Right atrium auricular region (tissue), 2 donors: ENCODE measurements at places on chromosomes 7 and 10. TPM values are rescaled to one million over a fixed set of nuclear protein-coding genes. Genes with fewer than 3 reads are reported as not detected.
A peak's percentile ranks its signal among the peaks of the same experiment; 100 is the strongest.

GRCh38 chr10:29304264-29304994, 15.6 kb downstream of the LYZL1 start:
- H3K4me3 ChIP-seq, result no peak overlapping the region
- peaks cover 10% of the 10 kb centered on the region for H3K4me1 ChIP-seq
- peak; percentile 74 for DNase-seq
- H3K36me3 ChIP-seq, result no peaks in the 10 kb centered on the region

DNA sequence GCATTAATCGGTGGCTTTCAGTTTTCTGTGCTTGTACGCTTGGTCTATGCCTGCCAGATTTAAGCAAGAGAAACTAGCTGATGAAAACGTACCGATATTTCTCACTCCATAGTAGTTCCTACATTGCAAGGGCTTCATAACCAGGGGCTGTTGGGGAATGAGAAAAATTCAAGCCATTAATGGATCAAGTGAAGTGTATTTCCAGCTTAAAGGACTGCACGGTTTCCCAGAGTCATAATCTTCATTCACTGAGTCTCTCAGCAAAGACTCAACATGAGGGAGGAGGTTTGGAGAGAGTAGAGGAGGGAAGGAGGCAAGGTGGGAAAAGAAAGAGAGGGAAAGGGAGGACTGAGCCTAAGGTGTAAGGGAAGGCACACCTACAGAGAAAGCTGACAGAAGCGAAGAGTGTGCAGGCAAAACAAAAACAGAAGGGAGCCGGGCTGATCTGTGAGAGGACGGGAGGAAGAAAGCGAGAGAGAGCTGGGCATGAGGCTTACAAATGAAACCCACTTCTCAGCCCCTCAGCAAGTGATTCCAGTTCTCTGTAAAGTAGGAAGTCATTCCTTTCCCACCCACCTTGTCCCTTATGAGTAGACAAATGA, 625 bp downstream of the GIMAP2 start:
- no peaks in the 10 kb centered on the region for H3K27me3 ChIP-seq
- H3K4me3 ChIP-seq, result peak overlapping the region; percentile 49

Gene PVRIG
- 0.43 TPM for total RNA-seq

Gene ERV3-1
- 5.7 TPM for total RNA-seq

Gene NRAP
- total RNA-seq, result 229 TPM

Gene OR2A42
- 0.39 TPM for total RNA-seq

Gene ANXA8
- total RNA-seq, result 10.3 TPM

DNA sequence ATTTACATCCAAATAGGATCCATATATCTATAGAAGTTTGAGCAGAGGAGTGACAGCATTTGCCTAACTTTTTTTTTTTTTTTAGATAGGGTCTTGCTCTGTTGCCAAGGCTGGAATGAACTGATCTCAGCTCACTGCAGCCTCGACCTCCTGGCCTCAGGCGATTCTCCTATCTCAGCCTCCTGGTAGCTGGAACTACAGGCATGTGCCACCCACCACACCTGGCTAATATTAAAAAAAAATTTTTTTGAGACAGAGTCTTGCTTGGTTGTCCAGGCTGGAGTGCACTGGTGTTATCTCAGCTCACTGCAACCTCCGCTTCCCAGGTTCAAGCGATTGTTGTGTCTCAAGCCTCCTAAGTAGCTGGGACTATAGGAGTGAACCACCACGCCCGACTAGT, 15.1 kb downstream of the PPIA start:
- no peak for DNase-seq
- no peak overlapping the region for H3K27ac ChIP-seq
- no peak overlapping the region for H3K4me3 ChIP-seq
- no peaks in the 10 kb centered on the region for H3K4me1 ChIP-seq
- no peaks in the 10 kb centered on the region for H3K36me3 ChIP-seq
- no peaks in the 10 kb centered on the region for H3K27me3 ChIP-seq

Gene SFMBT2
- 7.9 TPM for total RNA-seq

GRCh38 chr10:21402606-21403083, 122.8 kb downstream of the SKIDA1 start:
- H3K4me3 ChIP-seq, result no peak overlapping the region
- H3K27ac ChIP-seq, result no peak overlapping the region
- no peaks in the 10 kb centered on the region for H3K27me3 ChIP-seq
- no peaks in the 10 kb centered on the region for H3K36me3 ChIP-seq
- no peaks in the 10 kb centered on the region for H3K4me1 ChIP-seq

GRCh38 chr7:145599376-145599775, 517.2 kb upstream of the CNTNAP2 start:
- H3K4me1 ChIP-seq, result no peaks in the 10 kb centered on the region
- H3K27me3 ChIP-seq, result no peaks in the 10 kb centered on the region
- DNase-seq, result no peak
- H3K27ac ChIP-seq, result no peak overlapping the region
- H3K4me3 ChIP-seq, result no peak overlapping the region

Gene GNAT3
- total RNA-seq, result not detected

Gene ACHE
- 5.4 TPM for total RNA-seq

DNA sequence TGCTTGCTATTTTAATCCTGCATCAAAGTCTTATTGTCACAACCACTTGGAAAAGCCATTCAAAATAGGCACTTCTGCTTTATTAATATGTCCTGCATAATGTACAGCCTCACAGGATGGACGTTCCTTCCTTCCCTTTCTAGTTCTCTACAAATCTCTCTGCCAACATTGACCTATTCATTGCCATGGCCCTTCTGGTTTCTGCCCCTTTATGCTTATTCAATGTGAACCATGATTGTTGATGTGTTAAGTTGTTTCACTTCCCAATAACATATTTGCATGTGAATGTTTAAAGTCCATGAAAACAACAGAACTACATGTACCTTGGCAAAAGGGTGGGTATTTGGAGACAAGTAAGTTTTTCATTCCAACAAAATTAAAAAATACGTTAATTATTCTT, 45.7 kb downstream of the COL28A1 start:
- H3K27ac ChIP-seq, result no peak overlapping the region
- H3K4me1 ChIP-seq, result no peaks in the 10 kb centered on the region
- DNase-seq, result no peak

DNA sequence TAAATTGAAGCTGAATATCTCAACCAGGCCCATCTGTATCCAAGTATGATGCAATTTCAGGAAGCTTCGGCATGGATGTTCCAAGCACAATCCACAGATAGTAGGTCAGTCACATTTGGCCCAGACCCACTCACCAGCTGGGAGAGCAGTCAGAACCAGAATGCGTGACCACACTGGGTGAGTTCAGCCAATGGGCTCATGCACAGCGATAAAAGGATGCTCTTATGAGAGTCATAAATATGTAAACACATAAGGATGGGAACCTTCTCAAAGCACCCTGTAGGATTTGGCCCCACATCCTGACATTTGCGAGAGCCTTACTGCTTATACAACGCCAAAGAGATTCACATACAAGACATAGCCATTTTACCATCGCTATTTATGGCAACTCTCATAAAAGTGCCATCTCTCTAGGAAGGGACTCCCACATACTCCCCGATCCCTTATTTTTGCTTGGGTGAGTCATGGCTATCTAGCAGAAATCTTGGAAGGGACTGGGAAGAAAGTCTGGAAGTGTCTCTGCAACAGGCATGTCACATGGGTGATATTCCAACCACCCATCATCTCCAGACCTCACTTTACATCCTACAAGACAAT, 3.0 kb downstream of the AFAP1L2 start:
- no peaks in the 10 kb centered on the region for H3K27me3 ChIP-seq
- H3K27ac ChIP-seq, result peak overlapping the region; percentile 17
- DNase-seq, result peak; percentile 88
- no peaks in the 10 kb centered on the region for H3K4me1 ChIP-seq
- no peaks in the 10 kb centered on the region for H3K36me3 ChIP-seq

Gene ZNF479
- total RNA-seq, result not detected

GRCh38 chr7:23285657-23286646, 13.2 kb upstream of the MALSU1 start:
- DNase-seq, result no peak
- H3K36me3 ChIP-seq, result no peaks in the 10 kb centered on the region
- H3K27ac ChIP-seq, result no peak overlapping the region
- no peak overlapping the region for H3K4me3 ChIP-seq
- no peaks in the 10 kb centered on the region for H3K4me1 ChIP-seq

Gene PDE6C
- not detected for total RNA-seq

Gene ECHDC3
- 223 TPM for total RNA-seq

GRCh38 chr10:68861253-68861652, 33.9 kb downstream of the STOX1 start:
- DNase-seq, result no peak
- H3K36me3 ChIP-seq, result no peaks in the 10 kb centered on the region
- H3K4me3 ChIP-seq, result no peak overlapping the region
- no peak overlapping the region for H3K27ac ChIP-seq
- H3K27me3 ChIP-seq, result no peaks in the 10 kb centered on the region

DNA sequence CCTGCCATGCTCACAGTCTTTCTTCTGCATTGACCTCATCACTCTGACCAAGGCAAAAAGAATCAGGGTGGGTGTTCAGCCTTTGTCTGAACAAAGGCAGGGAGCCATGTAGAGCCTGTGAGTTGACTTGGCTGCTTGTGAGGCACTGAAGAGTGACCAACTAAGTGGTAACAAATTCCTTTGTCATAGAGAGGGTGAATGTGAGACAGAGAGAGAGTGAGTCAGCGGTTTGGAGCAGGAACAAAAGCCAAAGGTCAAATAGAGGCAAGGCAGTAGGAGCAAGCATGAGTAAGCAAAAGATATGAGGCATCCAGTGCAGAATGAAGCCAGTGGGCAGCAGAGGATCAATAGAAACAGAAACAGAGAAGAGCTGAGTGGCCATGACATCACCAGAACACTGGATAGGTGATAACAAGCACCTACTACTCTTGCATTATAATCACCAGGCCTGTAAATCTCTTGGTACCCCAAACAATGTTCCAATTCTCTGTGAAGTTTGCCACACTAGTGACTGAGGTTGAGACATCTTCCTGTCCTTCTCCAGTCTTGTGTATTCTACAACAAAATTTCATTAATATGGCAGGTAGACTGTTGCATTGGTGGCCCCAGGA, 116.2 kb upstream of the LAMB4 start:
- H3K36me3 ChIP-seq, result no peaks in the 10 kb centered on the region
- H3K27me3 ChIP-seq, result no peaks in the 10 kb centered on the region
- no peak overlapping the region for H3K4me3 ChIP-seq
- peak; percentile 59 for DNase-seq
- H3K27ac ChIP-seq, result no peak overlapping the region
- no peaks in the 10 kb centered on the region for H3K4me1 ChIP-seq

Gene LRMDA
- 6.1 TPM for total RNA-seq

DNA sequence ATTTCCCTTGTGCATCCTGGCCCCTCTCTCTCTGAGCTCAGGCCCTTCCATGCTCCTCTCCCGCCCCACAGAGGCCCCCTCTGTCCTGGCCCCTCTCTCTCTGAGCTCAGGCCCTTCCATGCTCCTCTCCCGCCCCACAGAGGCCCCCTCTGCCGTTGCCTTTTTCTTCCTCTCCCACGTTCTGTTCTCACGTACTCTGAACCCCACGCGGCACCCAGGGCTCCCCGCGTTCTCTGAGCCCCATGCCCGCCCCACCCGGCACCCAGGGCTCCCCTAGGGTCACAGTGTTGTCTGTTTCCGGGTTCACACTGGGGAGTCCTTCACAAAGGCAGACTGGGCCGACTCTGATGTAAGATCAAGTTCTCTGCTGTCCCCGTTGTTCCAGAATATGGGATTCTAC, 336.8 kb downstream of the DNAJB6 start:
- H3K4me3 ChIP-seq, result no peak overlapping the region
- no peaks in the 10 kb centered on the region for H3K27me3 ChIP-seq
- H3K4me1 ChIP-seq, result no peaks in the 10 kb centered on the region
- no peak overlapping the region for H3K27ac ChIP-seq
- H3K36me3 ChIP-seq, result no peaks in the 10 kb centered on the region

Gene C10orf105
- not detected for total RNA-seq

DNA sequence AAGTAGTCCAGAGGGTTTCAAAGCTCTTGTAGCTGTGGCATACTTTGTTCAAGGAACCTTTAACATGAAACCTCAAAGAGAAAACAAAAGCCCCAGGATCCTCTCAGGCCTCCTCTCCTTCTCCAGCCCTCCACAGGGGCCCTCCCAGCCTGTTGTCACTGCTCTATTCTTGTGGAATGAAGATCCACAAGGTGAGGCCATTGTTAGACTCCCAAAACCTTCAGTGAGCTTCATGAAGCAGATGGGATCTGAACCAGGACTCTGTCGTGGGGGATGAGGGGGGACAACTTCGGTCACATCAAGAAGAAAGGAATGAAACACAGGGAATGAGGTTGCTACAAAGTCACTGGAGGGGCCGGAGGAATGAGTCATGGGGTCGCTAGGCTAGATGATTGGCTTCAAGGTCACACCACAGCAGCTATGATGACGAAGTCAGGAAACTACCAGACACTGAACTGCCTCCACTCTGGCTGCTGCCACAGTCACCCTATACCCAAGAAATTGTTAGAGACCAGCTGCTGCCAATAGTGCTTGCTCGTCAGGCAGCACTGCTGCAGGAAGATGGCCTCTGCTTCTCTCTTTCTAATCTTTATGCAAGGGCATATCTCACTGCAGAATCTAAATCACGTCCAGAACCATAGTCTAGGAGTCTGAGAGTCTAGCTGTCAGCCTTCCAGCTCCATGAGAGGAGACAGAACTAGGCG, 208.8 kb downstream of the HIBADH start:
- H3K27me3 ChIP-seq, result no peaks in the 10 kb centered on the region
- H3K4me1 ChIP-seq, result no peaks in the 10 kb centered on the region
- no peaks in the 10 kb centered on the region for H3K36me3 ChIP-seq
- no peak for DNase-seq

GRCh38 chr7:71491336-71491735, 359.4 kb downstream of the GALNT17 start:
- no peaks in the 10 kb centered on the region for H3K4me1 ChIP-seq
- DNase-seq, result no peak
- no peak overlapping the region for H3K4me3 ChIP-seq
- H3K27ac ChIP-seq, result no peak overlapping the region
- no peaks in the 10 kb centered on the region for H3K27me3 ChIP-seq

- no peaks in the 10 kb centered on the region for H3K4me1 ChIP-seq
- no peaks in the 10 kb centered on the region for H3K36me3 ChIP-seq
- peak overlapping the region; percentile 89 for H3K4me3 ChIP-seq
Observed at GRCh38 chr7:25179325-25179724, 49.0 kb downstream of the NPVF start.

DNA sequence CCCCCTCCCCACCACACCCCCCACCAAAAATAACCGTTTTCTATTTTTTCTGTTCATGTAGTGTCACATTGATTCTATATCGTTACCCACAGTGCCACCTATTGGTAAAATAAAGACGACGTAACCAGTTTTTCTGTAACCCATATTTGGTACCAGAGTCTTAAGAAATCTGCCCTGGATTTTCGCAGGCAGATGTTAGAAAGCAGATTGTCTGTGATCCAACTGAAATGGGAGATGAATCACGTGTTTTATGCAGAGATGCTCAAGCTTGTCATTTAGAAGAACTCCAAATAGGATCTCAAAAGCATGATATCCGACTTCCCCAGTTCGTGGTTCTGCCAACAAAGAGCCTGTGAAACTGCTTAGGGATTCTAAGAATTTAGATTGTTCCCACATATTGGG, 261.1 kb upstream of the CSTF2T start:
- no peak overlapping the region for H3K27ac ChIP-seq
- H3K4me1 ChIP-seq, result no peaks in the 10 kb centered on the region
- H3K27me3 ChIP-seq, result no peaks in the 10 kb centered on the region
- no peak for DNase-seq
- H3K4me3 ChIP-seq, result no peak overlapping the region

Gene PPP1R9A
- total RNA-seq, result 23.3 TPM

- H3K27ac ChIP-seq, result no peak overlapping the region
- H3K27me3 ChIP-seq, result no peaks in the 10 kb centered on the region
- DNase-seq, result no peak
- no peak overlapping the region for H3K4me3 ChIP-seq
- no peaks in the 10 kb centered on the region for H3K4me1 ChIP-seq
- H3K36me3 ChIP-seq, result no peaks in the 10 kb centered on the region
Observed at GRCh38 chr7:108770981-108771745, 201.5 kb downstream of the DNAJB9 start.

- no peak overlapping the region for H3K27ac ChIP-seq
- no peak overlapping the region for H3K4me3 ChIP-seq
- H3K27me3 ChIP-seq, result no peaks in the 10 kb centered on the region
- no peak for DNase-seq
- no peaks in the 10 kb centered on the region for H3K4me1 ChIP-seq
Observed at GRCh38 chr10:69642747-69643146, 12.7 kb downstream of the FAM241B start.
